ENCODE measurements at places on chromosomes 11 and 22. TPM values are rescaled to one million over a fixed set of nuclear protein-coding genes. Genes with fewer than 3 reads are reported as not detected.

EFCAB6 gene
- total RNA-seq: 0.08 TPM

CHADL gene
- total RNA-seq: 0.76 TPM

TSPAN32 gene
- total RNA-seq: 2.5 TPM

TMPRSS4 gene
- total RNA-seq: 157 TPM

MMP13 gene
- total RNA-seq: 0.13 TPM

UPK2 gene
- not detected for total RNA-seq

APOBEC3H gene
- not detected for total RNA-seq

SCGB1A1 gene
- not detected for total RNA-seq

AGBL2 gene
- total RNA-seq: 1.5 TPM

MAPK8IP1 gene
- total RNA-seq: 4.0 TPM

HORMAD2 gene
- total RNA-seq: not detected

OR8D1 gene
- not detected for total RNA-seq

DMC1 gene
- total RNA-seq: not detected

CD6 gene
- total RNA-seq: 0.53 TPM

TMEM45B gene
- 52.9 TPM for total RNA-seq

IFITM2 gene
- total RNA-seq: 31.2 TPM

SLC22A12 gene
- total RNA-seq: not detected

L3MBTL2 gene
- 23.6 TPM for total RNA-seq

RBFOX2 gene
- total RNA-seq: 43.0 TPM

OR5AL1 gene
- not detected for total RNA-seq

SMC1B gene
- total RNA-seq: not detected

DBX1 gene
- total RNA-seq: not detected

PRR33 gene
- not detected for total RNA-seq

VPS37C gene
- 37.3 TPM for total RNA-seq

IGLL1 gene
- not detected for total RNA-seq

TCN1 gene
- total RNA-seq: 1.4 TPM

ARHGEF17 gene
- total RNA-seq: 31.9 TPM

GSTT4 gene
- not detected for total RNA-seq
